Cerebellar nuclear complex (tissue), 1 donor: ENCODE measurements at places on chromosomes 7 and 10.

- no peak for DNase-seq
Measured at GRCh38 chr7:41994036-41994745, 242.8 kb downstream of the GLI3 start.

DNA sequence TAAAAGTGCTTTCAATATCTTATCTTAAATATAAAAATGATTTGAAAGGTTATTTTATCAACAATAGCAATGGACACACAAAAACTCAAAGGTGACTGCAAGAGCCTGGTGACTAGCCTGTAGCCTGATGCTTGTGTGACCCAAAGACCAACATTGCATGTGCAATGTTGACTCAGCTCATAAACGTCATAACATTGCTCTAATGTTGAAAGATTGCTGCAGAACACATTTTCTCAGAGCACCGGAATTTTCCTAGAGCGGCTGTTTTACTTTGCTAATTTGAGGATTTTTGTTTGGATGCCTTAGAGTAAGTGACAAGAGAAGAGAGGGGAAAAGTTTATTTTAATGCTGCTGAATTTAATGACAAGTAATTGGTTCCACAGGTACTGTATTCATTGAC lies 107.1 kb downstream of the RAB18 start:
- DNase-seq = no peak

DNA sequence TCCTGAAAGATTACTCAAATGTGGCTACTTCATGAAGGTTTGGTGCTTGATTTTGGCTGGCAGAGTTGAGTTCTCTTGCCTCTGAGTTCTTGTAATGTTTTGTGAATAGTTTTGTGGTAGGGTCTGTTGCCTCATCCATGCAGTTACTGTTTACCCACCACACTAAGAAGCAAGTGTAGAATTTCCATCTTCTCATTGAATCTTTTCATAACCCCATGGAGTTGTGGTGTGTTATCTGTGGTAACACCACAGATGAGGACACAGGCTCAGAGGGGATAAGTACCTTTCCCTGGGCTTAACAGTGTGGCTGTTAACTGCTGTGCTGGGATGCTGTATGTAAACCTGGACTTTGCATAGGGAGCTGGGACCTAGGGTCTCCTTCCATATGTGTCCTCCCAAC lies 186.3 kb downstream of the CAMK1D start:
- no peak for DNase-seq

- DNase-seq = peak; percentile 28
Measured at GRCh38 chr10:28241741-28242399, 61.0 kb downstream of the MPP7 start.

DNA sequence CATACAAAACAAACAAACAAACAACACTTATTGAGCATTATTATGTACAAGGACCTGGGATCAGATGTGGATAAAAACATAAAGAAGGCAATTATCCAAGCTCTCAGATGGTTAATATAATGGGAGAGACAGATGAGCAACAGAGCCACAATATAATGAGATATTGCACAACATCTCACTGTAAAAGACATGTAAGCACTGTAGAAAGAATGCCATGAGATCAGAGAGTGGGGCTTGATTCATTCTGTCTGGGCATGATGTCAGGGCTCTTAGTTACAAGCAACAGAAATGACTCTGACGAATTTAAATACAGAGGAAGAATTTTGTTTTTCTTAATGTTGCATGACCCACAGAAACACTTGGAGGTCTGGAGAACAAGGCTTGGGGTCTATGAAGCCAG lies 164.7 kb upstream of the PLXDC2 start:
- no peak for DNase-seq

GRCh38 chr10:132648072-132648850 lies 110.7 kb downstream of the INPP5A start:
- no peak for DNase-seq

GRCh38 chr7:44150966-44151941 lies 10.1 kb upstream of the MYL7 start:
- peak; percentile 17 for DNase-seq

- DNase-seq = no peak
Measured at GRCh38 chr7:129955993-129956543, 3.3 kb upstream of the UBE2H start.
